HL-60 (cell line): ENCODE measurements at places on chromosomes 1 and 21.

DNA sequence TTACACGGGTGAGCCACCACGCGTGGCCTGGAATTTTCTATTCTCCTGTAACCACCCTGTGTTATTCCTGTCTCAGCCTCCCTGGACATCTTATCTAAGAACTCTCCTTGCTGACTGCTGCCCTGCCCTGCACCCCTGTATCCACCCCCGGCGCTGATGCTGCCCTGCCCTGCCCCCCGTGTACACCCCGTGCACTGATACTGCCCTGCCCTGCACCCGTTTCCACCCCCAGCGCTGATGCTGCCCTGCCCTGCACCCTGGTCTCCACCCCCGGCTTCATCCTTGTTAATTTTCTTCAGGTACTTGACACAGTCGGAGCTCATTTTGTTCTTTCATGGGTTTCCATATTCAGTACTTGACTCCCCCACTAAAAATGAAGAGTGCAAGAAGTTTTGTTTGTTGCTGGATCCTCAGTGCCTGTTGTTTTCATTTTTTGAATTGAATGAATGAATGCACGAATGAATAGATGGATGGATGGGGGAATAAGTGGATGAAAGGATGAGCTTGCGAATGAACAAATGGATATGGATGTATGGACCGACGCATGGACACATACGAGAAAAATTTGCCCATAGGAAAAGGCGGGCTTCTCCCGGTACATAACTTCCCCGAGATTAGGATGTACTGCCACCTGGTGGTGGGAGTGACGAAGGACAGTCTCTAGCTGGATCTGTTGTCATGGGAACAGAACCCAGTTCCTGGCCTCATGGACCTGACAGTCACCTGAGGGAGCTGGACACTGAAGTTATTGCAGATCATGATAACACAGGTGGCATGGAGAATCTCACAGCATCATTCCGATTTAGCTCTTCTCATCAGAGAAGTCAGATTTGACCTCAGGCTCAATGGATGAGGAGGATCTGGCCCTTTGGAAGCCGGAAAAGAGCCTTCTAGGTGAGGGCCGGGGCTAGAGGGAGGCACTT, 14.9 kb downstream of the AADACL4 start:
- DNase-seq, result peak; percentile 69

DNA sequence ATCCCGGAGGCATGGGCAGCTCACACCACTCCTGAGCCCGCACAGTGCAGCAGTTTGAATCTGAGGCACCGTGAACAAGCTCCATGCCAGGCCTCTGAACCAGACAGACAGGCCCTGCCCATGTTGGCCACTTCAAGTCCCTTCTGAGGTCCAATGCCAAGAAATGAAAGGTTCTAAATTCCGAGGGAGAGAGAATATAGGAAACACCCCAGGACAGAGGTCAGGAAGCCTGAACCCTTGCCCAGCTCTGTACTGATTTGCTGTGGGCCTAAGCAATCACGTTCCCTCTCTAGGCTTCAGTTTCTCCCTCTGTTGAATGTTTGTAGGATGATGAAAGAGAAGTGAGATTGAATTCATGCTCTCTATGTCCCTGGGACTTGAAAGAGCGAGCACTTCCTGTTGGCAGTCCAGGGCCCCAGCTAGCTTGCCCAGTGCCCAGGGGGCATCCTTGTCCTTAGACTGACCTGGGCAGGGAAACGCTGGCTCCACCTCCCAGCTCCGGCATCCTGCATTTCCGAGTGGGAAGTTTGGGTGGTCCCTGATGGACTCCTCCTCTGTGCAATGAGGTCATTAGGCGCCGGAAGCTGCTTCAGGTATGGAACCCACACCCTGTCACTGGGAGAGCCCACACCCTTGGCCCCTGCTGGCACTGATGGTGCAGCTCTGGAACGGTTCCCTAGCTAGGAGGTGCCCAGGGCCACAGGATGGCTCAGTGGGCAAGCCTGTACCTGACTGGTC, 242.4 kb upstream of the TMEM51 start:
- no peak for DNase-seq

GRCh38 chr1:12249748-12250147, 19.9 kb downstream of the VPS13D start:
- DNase-seq, result no peak

GRCh38 chr1:31937300-31938183, 626 bp downstream of the PTP4A2 start:
- DNase-seq, result peak; percentile 66

- DNase-seq, result peak; percentile 11
These were observed 145.5 kb upstream of the NRIP1 start for GRCh38 chr21:15210235-15210678.

DNA sequence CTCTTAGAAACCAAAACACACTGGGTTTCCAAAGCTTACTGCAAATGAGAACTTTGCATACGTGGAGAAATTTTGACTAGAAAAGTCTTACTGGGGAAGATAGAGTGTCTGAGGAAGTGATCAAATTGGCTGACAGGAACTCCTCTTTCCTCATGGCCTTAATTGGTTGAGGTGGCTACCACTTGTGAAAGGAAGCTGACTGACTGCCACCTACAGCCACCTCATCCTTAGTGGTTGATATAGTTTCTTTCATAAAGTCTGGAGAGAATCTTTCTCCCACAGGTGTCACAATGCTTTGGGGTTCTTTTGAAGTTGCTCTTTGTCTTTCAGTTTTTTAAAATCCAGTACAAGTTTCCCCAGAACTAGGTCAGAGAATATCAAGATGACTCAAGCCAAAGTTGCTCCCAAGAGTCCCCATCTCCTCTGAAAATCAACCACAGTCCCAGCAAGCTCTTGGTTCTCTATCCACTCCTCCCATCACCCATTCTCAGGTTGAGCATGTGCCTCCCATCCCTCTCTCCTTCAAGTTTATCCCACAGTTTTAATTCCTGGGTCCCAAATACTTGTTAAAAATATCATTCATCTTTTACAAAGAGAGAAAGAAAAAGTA, 43.3 kb downstream of the GPR88 start:
- DNase-seq, result peak; percentile 23

DNA sequence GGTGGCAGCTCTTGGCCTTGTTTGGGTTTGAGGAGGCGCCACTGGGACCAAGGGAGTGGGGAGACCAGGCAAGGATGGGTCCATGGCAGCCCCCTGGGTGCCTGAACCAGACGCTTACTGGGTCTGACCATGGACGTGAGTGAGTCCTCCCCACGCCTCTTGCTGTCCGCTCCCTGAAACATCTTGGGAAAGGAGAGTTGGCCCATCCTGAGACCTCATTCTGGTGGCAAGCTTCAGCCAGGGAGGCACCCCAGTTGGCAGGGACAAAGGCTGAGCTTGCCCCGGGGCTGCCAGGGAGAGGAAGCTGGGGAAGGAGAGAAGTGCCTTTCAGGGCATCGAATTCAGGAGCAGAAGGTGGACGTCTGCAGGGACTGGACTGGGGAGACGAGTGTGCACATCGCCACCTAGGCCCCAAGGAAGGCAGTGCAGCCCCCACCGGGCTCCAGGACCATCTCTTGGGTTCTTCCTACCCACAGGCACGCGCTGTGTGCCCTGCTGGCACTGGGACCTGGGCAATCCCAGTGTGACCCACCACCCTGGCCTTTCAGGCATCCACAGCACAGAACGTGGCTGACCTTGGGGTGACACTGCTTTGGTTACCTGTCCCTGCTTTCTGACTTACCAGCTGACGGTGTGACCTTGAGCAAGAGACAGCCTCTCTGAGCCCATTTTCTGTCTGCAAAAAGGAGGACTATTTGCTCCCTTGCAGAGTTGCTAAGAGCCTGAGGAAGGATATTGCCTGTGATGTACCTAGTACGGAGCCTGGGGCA, 132.9 kb upstream of the WNT4 start:
- peak; percentile 19 for DNase-seq

GRCh38 chr1:212950243-212951125, at the start of gene VASH2:
Gene VASH2 (plus strand): TSS chr1:212950541. CDS start chr1:212951543, 1,002 bp downstream.
- peak; percentile 20 for DNase-seq

DNA sequence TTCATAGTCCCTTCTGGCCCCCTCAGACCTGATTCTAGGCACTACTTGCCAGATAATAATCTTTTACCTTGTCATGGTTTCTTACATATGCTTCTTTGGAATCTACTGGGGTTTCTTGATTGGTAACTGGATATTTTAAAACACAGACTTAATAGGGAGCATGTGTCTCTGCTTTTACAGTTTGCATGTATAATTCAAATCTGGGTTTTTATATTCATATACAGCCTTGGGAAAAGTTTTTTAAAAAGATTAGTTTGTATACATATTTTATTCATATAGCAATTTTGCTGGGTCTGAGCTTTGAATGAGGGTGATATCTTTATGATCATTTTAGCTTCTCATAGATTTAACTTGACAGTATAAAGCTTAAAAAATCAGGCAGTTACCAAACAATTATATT, 21.1 kb upstream of the CD1D start:
- no peak for DNase-seq

DNA sequence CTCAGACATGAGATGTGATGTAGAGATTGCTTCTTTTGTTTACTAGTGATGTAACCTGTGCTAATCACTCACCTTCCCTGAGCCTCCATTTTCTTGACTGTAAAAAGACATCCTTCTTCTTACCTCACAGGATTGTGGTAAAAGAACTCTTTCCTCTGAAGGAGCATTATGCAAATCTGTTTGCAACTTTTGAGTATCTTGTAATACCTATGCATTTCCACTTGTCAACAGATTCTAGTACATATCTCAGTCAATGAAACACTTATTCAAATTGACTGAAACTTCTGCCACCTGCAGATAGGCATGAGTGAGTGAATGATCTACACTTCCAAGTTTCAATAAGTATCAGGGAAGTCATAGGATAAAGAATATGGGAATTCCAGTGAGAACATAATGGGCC, 174.7 kb downstream of the HHIPL2 start:
- no peak for DNase-seq

- no peak for DNase-seq
These were observed 54.3 kb upstream of the CD1D start for GRCh38 chr1:158126425-158126824.

DNA sequence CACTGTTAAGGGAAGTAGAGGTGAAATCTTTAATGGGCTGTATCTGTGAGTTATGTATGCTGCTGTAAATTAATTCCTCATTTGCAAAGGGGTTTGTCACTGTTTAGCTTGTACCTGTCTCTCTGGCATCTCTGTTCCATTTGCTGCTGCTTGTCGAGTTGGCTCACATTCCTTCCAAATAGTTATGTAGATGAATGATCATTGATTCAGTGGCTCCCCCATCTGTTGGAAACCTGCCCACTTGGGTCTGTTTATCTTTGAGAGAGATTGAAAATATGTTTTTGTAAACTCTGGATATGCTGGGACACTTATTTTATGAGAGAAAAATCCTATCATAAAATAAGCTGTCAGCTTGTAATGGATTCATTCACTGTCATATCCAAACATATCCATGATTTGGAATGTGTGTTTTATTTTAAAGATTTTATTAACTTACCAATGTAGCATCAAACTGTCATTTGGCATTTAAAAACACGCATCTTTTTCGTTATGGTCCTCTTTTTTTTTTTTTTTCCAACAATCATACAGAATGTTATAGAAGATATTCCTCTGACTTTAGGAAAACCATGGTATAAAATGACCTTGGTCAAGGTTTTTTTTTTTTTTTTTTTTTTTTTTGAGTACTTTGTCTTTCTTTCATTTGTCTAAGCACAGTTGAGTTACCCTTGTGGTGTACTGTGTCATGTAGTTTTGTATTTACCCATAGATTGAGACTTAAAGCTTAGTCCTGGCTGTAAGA, 3.5 kb downstream of the RYR2 start:
- no peak for DNase-seq

DNA sequence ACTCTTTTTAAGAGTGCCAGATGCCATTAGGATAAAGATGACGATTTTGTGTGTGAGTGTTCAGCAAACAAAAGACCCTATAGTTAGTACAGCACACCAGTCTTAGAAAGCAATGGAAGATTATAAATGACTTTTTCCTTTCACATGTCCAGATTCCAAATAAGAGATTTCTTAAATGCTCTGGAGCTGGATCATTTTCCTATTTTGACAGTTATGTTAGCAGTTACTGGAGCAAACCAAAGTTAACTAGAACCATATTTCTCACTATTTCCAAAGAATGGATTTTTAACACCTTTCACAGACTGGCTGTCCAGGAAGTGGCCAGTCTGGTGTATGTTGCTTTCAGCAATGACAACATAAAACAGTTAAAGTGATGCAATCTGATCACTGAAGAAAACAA, 905.8 kb upstream of the ADGRL2 start:
- DNase-seq, result no peak

- DNase-seq, result peak; percentile 50
These were observed 29.9 kb upstream of the RPTN start for GRCh38 chr1:152188673-152189591.

GRCh38 chr1:98472878-98473277, 188.6 kb upstream of the SNX7 start:
- no peak for DNase-seq

GRCh38 chr1:2049225-2049717, 940 bp upstream of the PRKCZ start:
- DNase-seq, result no peak

- no peak for DNase-seq
These were observed 696.6 kb upstream of the BRINP3 start for GRCh38 chr1:191174298-191174697.

- DNase-seq, result no peak
These were observed 15.9 kb downstream of the WNT3A start for GRCh38 chr1:228022571-228023293.

DNA sequence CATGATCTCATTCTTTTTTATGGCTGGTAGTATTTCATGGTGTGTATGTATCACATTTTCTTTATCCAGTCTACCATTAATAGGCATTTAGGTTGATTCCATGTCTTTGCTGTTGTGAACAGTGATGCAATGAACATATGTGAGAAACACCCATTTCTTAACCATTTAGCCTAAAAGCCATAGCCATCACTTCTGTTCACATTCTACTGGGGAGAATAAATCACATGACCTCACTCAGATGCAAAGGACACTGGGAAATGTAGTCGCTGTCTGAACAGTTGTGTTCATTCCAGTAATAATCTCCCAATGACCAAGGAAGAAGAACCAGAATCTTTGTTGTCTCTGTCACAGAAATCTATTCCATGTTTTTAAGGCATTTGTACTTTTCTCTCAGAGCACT, 15.1 kb upstream of the PLA2G2E start:
- DNase-seq, result no peak

DNA sequence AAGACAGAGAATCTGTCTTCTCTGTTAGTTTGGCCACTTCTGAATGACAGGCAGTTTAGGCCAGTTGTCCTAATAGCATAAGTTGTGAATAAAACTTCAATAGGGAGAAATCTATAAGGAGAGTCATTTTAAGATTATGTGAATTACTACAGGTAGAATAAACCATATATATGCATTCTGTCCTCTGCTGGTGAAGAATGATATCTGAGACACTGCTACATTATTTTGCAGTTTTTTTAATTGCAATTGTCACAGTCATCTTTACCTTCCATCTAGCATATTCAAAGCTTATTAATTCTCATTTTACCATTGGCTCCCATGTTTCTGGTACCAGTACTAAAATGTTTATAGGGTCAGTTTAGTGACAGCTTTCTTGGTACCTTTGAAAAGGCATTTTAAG, 519.6 kb upstream of the DEPDC1 start:
- no peak for DNase-seq

- no peak for DNase-seq
These were observed 10.6 kb upstream of the PKN2 start for GRCh38 chr1:88673446-88673845.
